ENCODE measurements at places on chromosomes 6 and 20.

- peak; percentile 30 for DNase-seq
Measured at GRCh38 chr6:21538186-21538798, 55.3 kb upstream of the SOX4 start.

DNA sequence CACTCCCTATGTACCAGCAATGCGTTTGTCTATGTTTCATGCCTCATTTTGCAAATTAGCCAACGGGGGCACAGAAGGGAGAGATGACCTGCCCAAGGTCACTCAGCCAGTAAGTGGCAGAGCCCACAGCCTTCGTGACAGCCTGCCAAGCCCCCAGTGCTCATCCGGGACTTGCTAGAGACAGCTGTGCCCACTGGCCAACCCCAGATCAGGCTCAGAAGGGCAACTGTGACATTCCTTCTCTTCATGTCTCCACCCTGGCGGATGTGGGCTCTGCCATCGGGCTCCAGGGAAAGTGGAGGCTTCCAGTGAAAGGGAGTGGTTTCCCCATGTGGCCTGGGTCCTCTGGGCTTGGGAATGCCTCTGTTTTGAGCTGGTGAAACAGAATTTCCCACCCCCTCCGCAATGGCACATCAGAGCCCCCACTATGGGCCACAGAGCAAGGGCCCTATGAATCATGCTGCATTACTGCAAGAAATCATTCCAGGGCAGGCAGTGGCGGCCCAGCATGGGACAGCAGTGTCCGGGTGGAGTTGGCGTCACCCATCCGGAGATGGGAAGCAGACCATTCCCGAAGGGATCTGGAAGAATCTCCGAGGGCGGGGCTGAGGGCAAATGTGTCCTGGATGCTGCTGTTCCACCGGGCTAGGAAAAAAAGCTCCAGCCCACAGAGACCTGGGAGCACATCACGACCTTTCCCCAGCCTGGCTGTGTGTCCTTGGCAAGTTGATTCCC is 9.1 kb downstream of the RSPO4 start:
- no peak for DNase-seq

GRCh38 chr6:44053760-44054556 is 73.3 kb downstream of the MRPL14 start:
- DNase-seq: no peak

DNA sequence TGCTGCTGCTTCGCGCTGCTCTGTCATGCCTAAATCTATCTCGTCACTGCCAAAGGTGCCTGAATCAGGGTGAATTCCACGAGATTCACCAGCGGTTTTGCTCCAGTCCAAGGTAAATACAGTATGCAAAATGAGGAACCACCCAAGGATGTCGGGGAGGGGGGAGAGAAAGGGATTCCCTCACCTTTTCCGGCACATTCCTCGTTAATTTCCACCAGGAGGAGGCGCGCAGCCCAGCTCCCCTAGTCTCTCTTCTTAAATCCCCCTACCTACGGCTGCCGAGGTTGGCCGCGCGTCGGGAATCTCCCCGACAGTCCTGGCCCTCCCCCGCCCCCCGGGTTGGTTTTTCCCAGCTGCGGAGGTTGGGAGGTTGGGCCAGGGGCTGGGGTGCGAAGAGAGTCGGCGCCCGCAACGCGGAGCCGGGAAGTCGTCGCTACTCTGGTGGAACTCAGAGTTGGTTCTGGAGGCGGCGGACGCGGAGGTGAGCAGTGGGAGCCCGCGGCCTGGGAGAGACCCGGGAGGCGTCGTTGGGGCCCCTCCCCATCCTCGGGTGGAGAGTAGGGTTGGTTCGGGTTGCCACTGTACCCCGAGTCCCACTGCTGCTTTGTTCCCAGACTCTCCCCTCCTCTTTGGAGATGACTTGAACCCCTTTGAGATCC is at the start of gene TPBG:
Gene TPBG, plus strand, starts transcription at position 390 of the 659 bp plus-strand sequence. CDS start 1,145 bp downstream, outside the sequence.
- peak; percentile 79 for DNase-seq

GRCh38 chr20:61480158-61480825 is 228.2 kb downstream of the CDH4 start:
- no peak for DNase-seq

DNA sequence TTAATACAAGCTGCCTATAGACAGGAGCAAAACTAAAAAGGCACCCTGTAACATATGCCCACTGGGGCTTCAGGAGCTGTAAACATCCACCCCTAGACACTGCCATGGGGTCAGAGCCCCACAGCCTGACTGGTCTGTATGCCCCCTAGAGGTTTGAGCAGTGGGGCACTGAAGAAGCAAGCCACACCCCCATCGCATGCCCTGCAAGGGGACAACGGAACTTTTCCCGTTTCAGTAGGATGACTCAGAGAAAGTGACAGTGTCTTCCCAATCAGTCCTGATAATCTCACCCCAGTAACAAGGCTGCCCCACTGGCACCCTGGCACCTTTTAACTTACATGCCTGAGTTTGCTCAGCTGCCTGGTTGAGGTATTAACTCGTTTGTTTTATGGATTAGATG is 35.9 kb downstream of the BEND3 start:
- DNase-seq: no peak

DNA sequence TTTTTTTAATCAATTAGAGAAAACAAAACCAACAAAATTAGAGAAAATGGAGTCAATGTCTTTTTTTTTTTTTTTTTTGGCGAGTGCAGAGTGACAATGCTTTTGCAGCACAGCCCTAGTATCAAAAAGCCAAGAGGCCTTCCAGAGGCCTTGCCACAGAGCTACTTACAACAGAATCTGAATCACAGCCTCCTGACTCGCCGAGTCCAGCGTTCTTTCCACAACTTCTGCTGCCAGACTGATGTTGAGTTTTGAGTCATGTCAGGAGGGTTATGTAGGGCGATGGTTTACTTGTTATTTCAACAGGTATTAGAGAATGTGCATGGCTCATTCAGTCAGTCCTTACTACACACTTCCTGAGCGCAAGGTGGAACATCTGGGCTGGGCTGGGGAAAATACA is 88.6 kb downstream of the FNDC1 start:
- no peak for DNase-seq

DNA sequence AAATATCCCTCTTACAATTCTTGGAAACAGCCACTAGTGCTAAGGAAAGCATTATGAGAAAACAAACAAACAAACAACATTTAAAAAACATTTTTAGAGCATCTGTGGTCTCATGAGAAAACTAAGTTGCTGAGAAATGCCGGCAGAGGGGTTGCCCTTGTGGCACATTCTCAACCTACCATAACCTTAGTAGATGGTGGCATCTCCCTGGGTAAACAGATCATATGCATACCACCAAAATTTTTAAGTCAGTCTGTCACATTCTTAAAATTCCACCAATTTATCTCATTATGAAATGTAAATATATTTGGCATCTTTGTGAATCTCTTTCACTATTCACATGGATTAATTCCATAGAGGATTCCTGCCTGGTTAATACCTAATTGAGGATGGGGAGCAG is 575.7 kb upstream of the MARCKS start:
- DNase-seq: peak; percentile 33

DNA sequence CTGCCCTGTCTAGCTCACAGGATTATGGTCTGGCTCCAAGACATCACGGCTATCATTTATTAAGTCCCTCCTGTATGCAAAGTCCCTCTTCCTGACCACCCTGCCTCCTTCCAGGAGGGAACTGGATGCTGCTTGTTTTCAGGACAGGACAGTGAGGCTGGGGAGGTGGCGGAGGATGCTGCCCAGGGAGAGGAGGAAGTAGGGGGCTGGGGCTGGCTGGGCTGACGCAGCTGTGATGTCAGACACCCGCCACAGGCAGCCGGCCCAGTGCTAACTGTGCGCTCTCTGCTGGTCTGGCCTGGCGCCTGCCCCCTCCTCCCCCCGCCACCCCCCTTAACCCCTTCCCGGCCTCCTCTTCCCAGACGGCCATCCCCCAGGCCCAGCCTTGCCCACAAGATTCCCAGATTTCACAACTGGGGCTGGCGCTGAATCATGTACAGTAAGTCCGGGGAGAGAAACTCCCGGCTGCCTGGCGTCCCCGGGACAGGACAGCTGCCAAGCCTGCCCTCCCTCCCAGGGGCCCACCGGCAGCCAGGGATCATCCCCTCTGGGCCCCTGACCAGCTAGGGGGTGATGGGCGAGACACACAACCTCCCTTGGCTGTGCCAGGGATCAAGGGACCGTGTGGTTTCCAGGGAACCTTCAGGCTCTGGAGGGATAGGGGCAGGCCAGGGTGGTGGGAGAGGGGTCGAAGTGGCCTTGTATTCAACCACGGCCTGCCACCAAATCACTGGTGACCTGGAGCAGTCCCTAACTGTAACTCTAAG is 118.1 kb downstream of the CEBPB start:
- peak; percentile 86 for DNase-seq

DNA sequence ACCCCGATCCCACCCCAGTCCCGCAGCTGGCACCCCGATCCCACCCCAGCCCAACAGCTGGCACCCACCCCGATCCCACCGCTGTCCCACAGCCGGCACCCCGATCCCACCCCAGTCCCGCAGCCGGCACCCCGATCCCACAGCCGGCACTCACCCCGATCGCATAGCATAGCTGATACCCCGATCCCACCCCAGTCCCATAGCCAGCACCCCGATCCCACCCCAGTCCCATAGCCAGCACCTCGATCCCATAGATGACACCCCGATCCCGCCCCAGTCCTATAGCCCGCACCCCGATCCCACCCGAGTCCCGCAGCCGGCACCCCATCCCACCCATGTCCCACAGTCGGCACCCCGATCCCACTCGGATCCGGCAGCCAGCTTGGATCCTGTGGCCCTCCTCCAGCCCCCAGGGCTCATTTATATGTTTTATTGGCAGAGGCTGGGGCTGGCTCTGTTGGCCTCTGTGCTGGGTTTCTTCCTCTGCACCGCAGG is 897 bp upstream of the GMEB2 start:
- no peak for DNase-seq

- peak; percentile 3 for DNase-seq
Measured at GRCh38 chr6:10237298-10238038, 177.4 kb downstream of the TFAP2A start.

DNA sequence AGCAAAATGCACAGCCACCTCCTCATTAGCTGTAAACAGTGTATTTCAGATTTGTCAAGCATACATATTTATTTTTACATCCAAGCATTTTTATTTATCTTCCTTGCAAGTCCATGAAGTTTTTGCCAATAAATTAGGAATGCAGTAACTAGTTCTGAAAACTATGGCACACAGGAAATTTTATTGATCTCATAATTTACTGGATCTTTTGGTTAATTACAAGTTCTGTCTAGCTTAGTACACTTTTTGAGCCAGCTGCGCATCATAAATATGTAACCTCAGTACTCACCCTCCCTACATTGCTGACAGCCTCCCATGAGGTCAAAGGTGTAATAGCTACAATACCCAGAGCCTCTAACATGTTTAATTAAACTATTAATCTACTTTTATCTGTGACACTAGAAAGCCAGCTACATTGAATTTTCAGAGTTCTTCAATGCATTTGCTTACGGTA is 898.2 kb downstream of the KIF16B start:
- no peak for DNase-seq

All from kidney glomerular epithelial cell (primary cell).